ENCODE measurements at places on chromosomes 2 and 18. TPM values are rescaled to one million over a fixed set of nuclear protein-coding genes. Genes with fewer than 3 reads are reported as not detected.
A peak's percentile ranks its signal among the peaks of the same experiment; 100 is the strongest.

GPR45 gene
- not detected for total RNA-seq

VRK2 gene
- 30.2 TPM for total RNA-seq

GPBAR1 gene
- 0.24 TPM for total RNA-seq

DNA sequence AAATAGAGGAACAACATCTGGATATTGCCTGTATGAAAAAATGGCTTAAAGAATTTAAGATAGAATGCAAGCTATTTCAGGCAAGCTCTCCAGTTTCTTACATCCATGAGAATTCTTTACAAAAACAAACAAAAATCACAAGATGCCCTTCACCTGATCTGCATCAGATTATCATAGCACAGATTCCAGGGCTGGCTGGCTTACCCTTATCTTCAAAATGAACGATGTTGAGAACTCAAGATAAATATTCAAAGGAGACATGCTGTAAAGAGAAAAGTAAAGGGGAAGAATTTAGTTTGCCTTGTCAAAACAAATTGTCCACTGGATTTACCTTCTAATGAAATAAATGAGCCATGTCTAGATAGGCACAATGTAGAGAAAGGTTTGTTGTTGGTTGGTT is 18.7 kb upstream of the SLC40A1 start:
- no peak for DNase-seq

DNA sequence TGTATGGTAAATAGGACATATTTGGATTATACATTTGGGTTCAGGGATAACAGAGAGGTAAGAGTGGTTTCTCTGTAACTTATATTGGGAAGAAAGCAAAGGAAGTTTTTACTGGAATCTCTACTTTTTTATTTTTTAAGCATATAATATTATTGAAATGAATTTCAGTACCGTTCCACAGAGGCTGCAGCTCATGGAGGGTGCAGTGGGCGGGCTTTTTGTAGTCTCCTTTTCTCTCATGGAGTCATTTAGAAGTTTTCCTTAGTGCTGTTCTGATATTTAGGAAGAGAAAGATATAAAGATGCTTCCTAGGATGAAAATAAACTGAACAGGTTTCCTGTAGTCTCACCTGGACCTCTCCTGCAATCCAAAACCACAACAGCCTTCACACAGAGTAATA is 1153.3 kb upstream of the TMEFF2 start:
- no peak for DNase-seq

GRCh38 chr2:44389895-44390294 is 28.1 kb downstream of the CAMKMT start:
- DNase-seq, result no peak

DNA sequence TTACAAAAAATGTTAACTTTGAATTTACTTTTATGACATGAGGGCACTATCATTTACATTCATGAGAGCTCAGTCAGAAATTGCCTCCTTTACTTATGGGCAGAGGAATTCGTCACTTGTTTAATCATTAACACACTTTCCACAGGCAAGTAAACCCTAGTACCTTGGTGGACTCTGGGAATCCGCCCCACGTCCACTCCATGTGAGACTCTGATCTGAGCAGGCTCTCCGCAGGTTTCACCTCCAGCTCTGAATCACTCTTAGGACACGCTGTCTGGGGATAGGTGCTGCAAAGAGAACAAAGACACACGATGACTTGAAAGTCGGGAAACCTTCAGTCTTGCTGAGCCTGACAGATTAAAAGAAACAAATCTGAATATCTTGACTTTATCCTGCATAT is 73.6 kb downstream of the LPIN2 start:
- no peak for DNase-seq

GRCh38 chr2:112680666-112681101 is 34.9 kb downstream of the SLC20A1 start:
- DNase-seq, result no peak

GRCh38 chr2:203982276-203982675 is 45.7 kb downstream of the ICOS start:
- no peak for DNase-seq

DNA sequence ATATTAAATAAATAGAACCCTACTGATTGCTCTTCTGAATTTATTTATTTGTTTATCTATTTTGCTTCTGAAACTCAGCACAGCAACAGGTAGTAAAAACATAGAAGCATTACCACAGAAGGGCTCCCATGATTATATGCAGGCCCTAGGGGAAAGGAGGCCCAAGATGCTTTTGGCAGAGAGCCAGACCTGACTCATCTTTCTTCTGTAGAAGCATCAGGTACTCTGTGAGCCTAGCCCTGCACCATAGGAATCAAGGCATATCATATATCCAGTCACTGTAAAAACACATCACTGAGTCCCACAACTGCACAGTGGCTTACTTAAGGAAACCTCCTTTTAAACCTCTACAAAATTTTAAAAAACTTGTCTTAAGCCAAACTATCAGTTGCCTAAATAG is 1.8 kb downstream of the SCN9A start:
- DNase-seq, result no peak

GRCh38 chr2:96359310-96359709 is 23.7 kb downstream of the NCAPH start:
- DNase-seq, result peak; percentile 25

- DNase-seq, result no peak
Measured at GRCh38 chr2:98866033-98866432, 70.0 kb downstream of the CRACDL start.

- no peak for DNase-seq
Measured at GRCh38 chr18:68854786-68855391, 57.0 kb downstream of the CCDC102B start.

- no peak for DNase-seq
Measured at GRCh38 chr2:158723921-158724802, 71.0 kb upstream of the DAPL1 start.
